ENCODE measurements at places on chromosomes 12 and 14.

DNA sequence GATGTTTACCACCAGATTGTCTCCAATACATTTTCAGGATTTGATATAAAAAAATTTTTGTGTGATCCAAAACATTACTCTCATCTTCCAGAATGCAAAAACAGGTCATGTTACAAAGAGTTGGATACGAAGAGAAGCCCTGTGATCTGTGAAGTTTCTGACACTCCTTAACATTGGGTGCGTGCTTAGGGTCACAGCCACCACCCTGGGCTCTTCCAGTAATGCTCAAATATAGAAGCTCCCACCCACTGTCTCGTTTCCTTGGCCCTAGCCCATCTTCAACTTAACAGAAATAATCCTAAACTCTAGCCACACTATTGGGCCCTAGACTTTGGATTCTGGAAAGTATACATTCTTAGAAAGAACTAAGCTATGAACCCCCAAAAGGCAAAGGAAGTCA is 32.9 kb upstream of the HSP90B1 start:
- DNase-seq = no peak

DNA sequence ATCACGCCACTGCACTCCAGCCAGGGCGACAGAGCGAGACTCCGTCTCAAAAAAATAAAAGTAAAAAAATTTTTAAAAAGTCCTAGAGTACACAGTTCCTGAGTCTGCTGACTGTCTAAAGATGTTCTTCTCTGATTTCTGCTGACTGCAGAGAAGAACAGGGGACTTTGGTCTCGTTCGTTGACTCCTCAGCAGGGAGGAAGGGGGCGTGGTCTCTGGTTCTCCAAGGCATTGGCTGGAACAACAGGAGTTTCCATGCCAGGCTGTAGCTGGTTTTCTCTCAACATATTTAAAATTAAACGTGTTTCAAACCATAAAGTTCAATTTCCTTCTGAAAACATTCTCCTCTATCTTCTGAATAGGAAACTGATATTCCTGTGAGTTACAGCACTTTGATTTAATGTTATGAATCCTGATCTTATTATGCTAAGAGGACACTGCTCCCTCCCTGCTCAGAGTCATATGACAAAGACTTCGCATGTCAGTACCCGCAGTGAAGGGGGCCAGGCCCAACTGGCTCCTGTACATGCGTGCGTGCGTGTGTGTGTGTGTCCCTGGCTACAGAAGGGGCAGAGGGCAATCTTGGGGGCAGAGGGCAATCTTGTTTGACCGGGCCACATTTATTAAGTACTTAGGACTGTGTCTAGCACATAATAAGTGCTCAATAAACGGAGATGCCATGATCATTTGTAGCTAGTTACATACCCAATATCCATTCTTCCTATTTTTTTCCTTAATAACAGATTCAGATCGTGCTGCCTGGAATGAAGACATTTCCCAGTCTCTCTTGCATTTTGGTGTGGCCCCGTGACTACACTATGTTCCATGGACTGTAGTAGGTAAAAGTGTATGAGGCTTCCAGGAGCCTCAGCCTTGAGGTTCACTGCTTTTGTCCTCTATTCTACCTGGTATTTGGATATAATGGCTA is 16.5 kb upstream of the HNF1A start:
- no peak for DNase-seq

DNA sequence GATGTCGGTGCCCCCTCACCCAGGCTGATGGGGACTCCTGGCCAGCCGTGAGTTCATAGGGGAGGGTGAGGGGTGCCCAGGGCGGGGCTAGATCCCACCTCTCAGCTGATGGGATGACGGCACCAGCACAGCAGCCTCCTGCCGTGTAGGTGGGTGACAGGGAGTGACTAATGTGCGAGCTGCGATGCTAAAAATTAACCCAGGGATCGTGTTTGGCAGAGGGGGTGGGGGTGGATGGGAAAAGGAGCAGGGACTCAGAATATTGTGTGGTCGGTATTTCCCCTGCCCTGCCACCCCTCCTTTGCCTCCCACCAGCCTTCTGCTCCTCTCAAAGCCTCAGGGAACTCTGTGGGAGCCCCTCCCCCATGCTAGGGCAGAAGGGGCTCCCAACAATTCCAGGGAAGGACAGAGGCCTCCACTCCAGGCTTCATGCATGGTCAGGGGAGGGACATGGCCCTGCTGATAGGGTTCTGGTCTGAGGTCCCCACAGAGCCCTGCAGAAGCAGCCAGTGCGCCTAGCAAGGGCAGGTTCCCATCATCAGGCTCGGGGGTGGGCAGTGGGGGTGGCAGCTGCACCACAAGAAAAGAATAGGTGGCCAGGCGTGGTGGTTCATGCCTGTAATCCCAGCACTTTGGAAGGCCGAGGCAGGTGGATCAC is 12.5 kb downstream of the TAMALIN start:
- no peak for DNase-seq

- DNase-seq = no peak
Measured at GRCh38 chr14:89171168-89171567, 245.9 kb downstream of the FOXN3 start.

DNA sequence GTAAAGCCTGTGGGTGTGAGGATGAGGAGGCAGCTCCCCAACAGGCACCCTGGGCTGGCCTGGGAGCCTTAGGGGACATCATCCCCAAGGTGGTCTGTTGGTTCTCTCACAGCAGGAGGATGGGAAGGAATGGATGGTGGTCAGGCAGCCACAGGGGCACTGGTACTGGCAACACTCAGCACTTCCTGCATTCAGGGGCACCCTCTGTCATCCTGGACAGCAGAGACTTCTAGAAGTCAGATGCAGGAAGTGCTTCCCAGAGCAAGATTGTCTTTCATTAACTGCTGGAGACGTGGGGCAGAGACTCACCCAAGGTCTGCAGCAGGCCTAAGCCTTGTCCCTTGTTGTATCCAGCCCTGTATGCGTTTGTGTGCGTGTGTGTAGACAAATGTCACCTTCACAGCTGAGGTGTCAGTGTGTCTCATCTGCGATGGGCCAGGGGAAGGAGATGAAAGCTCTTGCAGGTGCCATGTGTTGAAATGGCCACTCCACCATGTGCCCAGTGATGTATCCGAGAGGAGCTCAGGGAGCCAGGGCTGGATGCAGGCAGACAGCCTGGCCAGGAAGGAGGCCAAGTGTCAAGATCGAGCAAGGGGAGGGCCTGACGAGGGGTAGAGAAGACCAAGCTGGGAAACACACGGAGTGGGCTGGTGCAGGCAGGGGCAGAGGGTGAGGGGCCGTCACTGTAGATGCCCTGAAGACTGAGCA is 85.1 kb downstream of the PITPNM2 start:
- DNase-seq = no peak

- DNase-seq = no peak
Measured at GRCh38 chr14:55867311-55867710, 250.9 kb upstream of the PELI2 start.

- DNase-seq = no peak
Measured at GRCh38 chr12:2265461-2266167, 212.8 kb downstream of the CACNA1C start.

DNA sequence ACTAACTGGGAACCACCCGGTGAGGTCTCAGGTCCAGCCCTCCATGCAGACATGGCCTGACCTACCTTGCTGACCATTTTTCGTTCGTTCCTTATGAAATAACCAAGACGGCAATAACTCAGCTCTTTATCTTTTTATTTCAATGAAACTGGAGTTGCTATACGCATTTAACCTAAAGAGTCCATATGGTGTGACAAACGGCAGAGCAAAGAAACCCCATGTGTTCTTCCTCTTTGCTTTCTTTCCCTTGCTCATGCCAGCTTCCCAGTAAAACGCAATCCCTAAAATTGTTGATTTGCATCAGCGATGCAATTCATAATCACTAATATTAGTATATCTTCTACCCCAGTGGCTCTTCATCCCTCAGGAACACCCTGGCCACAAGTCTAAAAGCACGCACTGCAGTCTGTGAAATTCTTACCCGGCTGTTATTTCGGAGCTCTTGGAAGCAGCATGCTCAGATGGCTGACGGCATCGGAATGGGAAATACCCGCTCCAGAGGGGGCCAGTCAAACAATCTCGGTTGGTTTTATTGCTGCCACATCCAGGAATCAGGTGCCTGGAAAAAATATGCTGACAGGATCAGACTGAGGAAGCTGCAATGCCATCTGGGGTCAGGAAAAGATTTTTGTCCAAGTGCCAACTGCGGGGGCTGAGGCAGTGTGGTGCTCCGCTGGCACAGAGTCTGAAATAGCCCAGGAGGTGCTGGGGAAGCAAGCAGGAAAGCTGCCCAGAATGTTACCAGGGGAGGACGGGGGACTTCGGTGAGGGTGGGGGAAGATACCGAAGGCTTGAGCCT is 28.2 kb upstream of the KCNA1 start:
- no peak for DNase-seq
